ENCODE measurements at places on chromosomes 2 and 18. TPM values are rescaled to one million over a fixed set of nuclear protein-coding genes. Genes with fewer than 3 reads are reported as not detected.
A peak's percentile ranks its signal among the peaks of the same experiment; 100 is the strongest.

The SLC9A2 gene
- 67.1 TPM for total RNA-seq

The DQX1 gene
- 58.3 TPM for total RNA-seq

The C1GALT1C1L gene
- not detected for total RNA-seq

The RFX8 gene
- total RNA-seq = not detected

The VIT gene
- not detected for total RNA-seq

The C2orf66 gene
- not detected for total RNA-seq

The RAB12 gene
- 48.2 TPM for total RNA-seq

The SCN7A gene
- 1.6 TPM for total RNA-seq

The SLC5A7 gene
- 3.6 TPM for total RNA-seq

The RIT2 gene
- total RNA-seq = 0.44 TPM

The SLC9A4 gene
- total RNA-seq = 0.32 TPM

- peak; percentile 57 for DNase-seq
These were observed 48.6 kb downstream of the PLB1 start for GRCh38 chr2:28544405-28544921.

GRCh38 chr2:63665846-63666475, 77.2 kb downstream of the MDH1 start:
- no peak for DNase-seq

DNA sequence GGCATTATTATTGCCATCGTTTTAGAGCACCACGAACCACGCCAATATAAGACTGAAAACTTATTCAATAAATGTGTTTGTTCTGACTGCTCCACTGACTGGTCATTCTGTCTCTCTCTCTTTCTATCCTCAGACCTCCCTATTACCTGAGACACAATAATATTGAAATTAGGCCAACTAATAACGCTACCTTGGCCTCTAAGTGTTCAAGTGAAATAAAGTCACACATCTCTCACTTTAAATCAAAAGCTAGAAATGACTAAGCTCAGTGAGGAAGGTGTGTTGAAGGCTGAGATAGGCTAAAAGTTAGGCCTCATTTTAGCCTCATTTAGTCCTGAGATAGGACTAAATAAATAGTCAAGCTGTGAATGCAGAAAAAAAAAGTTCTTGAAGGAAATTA, 38.8 kb downstream of the G6PC2 start:
- no peak for DNase-seq

- peak; percentile 30 for DNase-seq
These were observed 14.4 kb upstream of the PTMA start for GRCh38 chr2:231693956-231694355.

DNA sequence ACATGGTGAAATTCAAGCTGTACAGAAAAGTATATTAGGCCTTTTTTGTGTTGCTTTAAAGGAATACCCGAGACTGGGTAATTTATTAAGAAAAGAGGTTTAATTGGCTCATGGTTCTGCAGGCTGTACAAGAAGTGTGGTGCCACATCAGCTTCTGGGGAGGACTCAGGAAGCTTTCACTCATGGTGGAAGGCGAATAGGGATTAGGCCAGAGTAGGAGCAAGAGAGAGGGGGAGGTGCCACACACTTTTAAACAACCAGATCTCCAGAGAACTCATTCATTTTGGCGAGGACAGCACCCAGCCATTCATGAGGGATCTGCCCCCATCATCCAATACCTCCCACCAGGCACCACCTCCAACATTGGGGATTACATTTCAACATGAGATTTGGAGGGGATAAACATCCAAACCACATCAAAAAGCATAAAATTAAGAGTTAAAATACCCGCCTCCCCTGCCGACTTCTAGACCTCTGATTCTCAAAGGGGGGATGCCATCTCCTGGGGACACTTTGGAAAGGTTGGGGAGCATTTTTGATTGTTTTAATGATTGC, 15.1 kb upstream of the LIPG start:
- DNase-seq = no peak

- DNase-seq = no peak
These were observed 8.1 kb downstream of the NCK2 start for GRCh38 chr2:105752691-105753358.

- no peak for DNase-seq
These were observed 57.0 kb upstream of the NOL4 start for GRCh38 chr18:34281722-34282121.

GRCh38 chr18:37654034-37654433, 88.4 kb upstream of the CELF4 start:
- no peak for DNase-seq

- no peak for DNase-seq
These were observed 146.5 kb upstream of the LGALSL start for GRCh38 chr2:64307421-64307820.

- peak; percentile 43 for DNase-seq
These were observed 35.9 kb downstream of the SPRED2 start for GRCh38 chr2:65396348-65397026.

GRCh38 chr2:37849911-37850310, 75.2 kb upstream of the RMDN2 start:
- DNase-seq = no peak

DNA sequence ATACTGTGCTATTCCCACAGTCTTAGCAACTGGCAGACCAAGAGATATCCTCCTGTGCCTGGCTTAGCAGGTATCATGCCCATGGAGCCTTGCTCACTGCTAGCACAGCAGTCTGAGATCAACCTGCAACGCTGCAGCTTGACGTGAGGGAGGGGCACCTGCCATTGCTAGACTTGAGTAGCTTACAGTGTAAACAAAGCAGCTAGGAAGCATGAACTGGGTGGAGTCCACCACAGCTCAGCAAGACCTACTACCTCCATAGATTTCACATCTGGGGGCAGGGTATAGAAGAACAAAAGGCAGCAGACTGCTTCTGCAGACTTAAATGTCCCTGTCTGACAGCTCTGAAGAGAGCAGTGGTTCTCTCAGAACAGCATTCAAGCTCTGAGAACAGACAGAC, 74.8 kb downstream of the AKAIN1 start:
- DNase-seq = no peak

- no peak for DNase-seq
These were observed 15.9 kb upstream of the SEC11C start for GRCh38 chr18:59123588-59124369.

- no peak for DNase-seq
These were observed 1380.1 kb downstream of the SUCLG1 start for GRCh38 chr2:83079007-83079406.

DNA sequence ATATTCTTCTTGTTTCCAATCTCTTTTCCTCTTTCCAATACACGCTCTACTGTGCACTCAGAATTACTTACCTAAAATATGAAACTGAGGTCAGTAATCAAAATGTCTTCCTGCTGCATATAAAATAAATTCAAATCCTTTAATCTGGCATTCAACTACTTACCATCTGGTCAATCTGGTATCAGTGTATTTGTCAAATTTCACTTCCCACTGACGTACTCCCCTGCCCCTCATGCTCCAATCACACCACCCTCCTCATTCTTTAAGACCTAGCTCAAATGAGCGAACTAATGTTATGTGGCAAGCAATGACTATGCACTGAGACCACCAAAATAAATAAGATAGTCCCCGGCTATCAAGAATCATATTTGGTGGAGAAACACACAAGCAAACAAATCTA, 6.7 kb downstream of the ASB3 start:
- no peak for DNase-seq

GRCh38 chr2:218402491-218402901, 2.8 kb downstream of the CTDSP1 start:
- DNase-seq = no peak

DNA sequence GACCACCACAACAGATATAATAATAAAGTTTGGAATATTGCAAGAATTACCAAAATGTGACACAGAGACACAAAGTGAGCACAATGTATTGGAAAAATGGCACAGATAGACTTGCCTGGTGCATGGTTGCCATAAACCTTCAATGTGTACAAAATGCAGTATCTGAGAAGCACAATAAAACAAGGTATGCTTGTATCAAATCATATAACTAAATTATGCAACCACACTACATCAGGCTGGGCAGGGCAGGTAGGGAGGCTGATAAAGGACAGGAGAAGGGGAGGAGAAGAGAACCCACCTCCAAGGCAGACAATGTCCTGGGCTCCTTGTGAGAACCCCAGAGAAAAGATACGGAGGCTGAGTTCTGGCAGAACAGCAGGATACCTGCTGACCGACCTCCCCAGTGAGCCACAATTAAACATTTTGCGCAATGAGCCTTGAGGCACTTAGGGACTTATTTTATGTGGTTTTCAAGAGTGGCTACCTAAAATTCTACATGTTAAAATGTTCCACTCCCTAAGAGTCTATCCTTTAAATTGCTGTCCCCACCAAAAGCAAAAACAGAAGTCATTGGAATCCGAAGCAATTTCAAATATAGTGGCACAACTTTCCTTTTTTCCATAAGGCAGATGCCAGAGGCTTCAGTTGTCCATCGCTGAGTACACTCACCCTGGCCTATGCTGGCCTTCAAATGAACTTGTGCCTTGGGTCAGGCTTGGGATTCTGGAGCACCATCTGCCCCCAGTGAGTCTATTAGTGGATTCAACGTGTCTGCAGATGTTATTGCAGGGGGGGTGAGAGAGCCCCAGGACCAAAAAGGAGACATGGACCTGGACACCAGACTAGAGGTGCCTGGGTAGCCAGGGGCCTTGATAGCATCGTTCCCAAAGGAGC, 16.8 kb downstream of the WDFY1 start:
- no peak for DNase-seq

DNA sequence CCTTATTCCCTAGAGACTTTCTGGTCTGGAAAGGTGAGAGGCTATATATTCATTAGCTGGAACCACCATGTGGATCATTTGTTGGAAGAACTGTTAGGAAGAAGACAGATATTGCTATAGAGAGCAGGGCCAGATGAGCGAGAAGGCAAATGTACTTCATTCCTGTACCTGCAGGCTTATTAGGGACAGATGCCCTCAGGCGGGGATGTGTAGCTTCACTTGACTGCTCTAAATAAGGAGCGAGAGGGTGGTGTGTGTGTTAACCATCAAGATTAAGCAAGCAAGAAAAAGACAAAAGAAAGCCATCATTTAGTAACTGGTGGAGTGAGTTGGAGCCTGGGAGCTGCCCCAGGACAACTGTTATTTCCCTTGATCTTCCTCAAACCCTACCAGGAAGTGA, 36.4 kb downstream of the NEDD4L start:
- DNase-seq = no peak

DNA sequence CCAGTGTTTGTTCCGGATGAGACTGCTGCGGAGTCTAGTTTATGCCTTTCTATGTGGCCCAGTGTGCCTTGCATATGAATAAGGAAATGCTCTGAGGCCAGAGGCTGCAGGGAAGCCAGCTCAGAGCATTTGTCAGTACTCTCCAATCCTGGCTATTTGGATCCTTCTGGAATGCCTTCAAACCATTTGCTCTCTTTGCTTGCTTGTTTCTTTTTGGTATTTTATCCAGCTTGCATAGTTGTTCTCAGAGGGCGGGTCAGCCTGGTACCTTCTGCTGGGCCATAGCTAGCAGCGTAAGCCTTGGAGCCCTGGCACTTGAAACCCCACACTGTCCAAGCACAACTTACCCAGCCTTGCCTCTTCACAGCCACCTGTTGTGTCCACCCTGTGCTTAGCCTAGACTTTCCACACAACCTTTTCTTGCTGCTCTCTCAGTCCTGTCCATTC, 20.5 kb downstream of the CENPO start:
- no peak for DNase-seq

DNA sequence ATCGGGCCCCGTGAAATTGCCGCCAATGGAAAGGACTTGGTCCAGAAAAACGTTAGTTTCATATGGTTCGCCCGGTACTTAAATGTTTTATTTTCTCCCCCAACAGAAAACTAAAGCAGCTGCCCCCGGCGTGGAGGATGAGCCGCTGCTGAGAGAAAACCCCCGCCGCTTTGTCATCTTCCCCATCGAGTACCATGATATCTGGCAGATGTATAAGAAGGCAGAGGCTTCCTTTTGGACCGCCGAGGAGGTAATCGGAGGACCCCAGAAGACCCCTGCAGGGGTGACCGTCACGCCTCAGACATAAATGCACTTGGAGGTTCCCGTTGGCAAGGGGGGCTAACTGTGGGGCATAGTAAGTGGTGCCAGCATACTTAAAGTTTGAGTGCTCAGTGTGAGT, 742 bp downstream of the RRM2 start:
- DNase-seq = no peak

- DNase-seq = no peak
These were observed 169.5 kb downstream of the SRBD1 start for GRCh38 chr2:45441571-45441970.

DNA sequence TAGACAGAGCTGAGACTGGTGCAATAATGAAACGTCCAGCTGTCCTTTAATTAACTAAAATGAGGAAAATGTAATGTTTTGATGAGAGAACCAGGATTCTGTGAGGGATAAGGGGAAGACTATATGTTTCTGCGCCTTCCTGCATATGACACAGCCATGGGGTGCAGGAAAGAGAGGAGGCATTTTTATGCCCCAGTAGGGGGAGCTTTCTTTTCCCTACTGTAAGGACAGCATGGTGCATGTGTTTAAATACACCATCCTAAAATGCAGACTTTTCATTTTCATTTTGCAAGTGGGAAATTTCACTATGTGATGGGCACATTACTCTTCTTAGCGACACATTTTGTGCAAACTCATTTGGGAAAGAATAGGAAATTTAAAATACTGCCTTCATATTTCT, 446.1 kb downstream of the ARHGAP15 start:
- DNase-seq = no peak

GRCh38 chr2:12684471-12684936, 32.2 kb upstream of the TRIB2 start:
- no peak for DNase-seq
